ENCODE measurements at places on chromosomes 11 and 22. TPM values are rescaled to one million over a fixed set of nuclear protein-coding genes. Genes with fewer than 3 reads are reported as not detected.

PGR gene
- under 0.01 TPM for total RNA-seq

CNIH2 gene
- total RNA-seq = not detected

IRAG1 gene
- 0.81 TPM for total RNA-seq

GRIK4 gene
- not detected for total RNA-seq

FGF19 gene
- not detected for total RNA-seq

TSPAN32 gene
- total RNA-seq = not detected

FADS1 gene
- 35.7 TPM for total RNA-seq

GNAZ gene
- total RNA-seq = 0.57 TPM

BAIAP2L2 gene
- total RNA-seq = 0.19 TPM

PGA3 gene
- not detected for total RNA-seq

HPX gene
- total RNA-seq = 0.32 TPM
